ENCODE measurements at places on chromosomes 5 and 9.

DNA sequence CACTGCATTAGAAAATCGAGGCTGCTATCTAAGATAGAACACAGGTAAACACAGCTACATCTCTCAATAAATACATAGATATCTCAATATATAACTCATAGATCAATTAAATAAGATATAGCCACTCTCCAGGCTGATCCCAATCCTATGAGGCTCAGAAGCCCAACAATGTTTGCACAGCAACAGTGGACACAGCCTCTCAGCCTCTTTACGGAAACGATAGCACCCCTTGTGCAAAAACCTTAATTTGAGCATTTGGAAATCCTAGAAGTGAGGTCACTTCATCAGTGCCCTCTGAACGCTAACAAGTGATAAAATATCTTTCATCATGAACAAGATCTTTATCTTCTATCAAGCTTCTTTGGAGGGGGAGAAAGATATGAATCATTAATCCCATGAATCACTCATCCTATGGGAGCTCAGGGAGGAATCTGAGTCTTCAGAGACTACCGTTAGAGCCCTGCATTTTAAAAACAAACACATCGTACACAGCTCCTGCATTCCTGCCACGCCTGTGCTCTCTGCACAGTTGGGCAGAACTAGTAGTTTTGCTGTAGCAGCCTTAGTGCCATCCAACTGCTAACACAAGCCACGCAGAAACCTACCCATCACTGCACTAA is 71.4 kb downstream of the MED27 start:
- DNase-seq: no peak

DNA sequence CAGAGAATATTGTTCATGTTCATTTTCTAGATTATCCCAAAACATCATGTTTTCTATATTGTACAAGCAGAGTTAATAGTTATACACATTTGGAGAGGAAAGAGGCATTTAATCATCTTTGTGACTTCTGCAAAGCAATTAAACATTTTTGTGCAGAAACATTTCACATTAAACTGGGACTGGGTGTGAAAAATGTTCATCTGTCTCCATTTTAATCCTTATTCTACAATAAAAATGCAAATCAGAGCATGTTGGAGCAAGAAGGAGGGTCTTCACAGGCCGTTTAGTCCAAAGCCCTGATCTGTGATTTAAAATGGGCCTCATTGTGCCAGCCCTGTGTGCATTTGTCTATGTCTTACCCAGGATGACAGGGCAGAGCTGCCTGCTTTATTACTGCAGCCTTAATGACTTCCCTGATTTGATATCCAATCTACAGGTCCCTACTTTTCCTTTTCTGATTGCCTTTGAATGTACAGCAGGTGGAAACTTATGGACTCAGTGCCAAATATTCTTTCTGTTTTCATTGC is 183.5 kb downstream of the CAVIN4 start:
- no peak for DNase-seq

GRCh38 chr5:55021410-55021809 is 2.6 kb upstream of the GZMK start:
- DNase-seq: no peak

DNA sequence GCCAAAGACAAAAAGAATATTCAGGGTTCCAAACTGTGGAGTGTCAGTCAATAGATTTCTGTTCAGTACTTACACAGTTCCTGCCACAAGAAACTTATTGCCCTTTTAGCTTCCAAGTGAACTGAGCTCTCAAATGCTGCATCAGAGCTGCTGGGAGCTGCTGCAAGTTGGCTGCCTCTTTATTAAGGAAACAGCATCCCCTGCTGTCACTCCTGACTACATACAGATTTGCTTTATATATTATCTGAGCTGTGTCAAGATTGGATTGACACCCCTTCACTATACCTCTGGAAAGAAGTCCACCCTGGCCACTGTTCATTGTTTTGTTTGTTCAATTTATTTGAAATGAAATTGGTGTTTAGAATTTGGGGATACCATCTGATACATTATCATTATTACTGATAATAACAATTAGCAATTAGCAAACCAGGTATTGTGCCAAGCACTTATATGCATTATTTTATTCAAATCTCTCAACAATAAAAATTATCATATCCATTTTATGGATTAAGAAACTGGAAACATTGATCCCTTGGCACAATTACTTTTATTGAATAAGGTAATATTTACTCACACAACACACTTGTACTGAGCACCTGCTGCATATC is 16.4 kb upstream of the C5orf58 start:
- no peak for DNase-seq

GRCh38 chr5:37184748-37185364 is 64.3 kb downstream of the CPLANE1 start:
- DNase-seq: no peak

DNA sequence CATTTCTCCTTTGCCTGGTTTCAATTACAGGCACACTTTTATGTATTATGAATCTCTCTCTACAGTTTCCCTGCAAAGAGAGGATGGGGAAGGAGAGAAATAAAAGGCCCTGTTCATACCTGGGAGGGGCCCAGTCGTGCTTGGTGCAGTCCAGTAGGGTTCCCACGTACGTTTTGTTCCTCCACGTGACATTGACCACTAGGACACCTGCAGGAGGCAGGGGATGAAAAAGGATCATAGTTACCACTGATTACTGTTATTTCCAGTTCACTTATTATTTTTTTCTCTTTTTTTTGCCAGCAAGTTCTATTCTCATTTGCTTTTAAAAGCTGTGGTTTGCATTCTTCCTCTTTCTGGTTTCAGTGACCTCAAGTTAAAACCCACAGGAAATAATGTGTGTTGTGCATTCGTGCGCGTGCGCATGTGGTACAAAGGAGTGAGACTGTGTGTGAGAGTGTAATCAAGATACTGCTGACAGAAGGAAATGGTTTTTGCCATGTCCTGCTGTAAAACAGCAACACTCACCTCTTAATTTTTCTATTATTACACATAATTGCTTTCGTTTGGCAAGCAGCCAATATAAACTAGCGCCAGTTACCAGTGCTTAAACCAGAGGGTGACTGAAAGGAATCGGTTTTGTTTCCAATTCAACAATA is 96.8 kb downstream of the ZNF608 start:
- DNase-seq: peak; percentile 49

DNA sequence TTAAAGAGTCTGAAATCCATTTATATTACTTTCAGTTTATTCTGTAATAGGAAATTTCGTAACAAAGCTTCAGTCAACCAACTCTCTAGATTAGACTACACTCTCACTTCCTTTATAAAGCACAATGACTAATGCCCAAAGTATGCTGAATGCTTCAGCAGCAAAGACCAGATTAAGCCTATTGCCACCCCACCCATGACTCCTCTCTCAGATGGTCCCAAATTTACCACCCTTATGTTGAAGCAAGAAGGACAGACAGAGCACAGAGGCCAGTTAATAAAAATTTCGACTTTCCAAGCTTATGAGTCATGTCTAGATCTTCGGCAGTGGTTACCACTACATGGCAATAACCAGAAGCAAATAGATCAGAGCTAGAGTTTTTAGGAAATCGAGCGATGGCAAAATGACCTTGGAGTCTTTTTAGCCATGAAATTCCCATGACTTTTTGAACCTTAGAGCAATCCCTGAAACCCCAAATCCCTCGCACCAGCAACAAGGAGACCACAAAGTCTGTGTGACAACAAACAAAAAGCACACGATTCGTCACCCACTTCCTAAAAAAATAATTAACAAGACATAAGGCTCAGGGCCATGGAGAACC is 287.8 kb upstream of the RASA1 start:
- no peak for DNase-seq

- DNase-seq: peak; percentile 21
These were observed 3.9 kb upstream of the NKD2 start for GRCh38 chr5:1004461-1005248.

- DNase-seq: no peak
These were observed 191.2 kb downstream of the PIK3R1 start for GRCh38 chr5:68406767-68407241.

- no peak for DNase-seq
These were observed 58.8 kb upstream of the NEK6 start for GRCh38 chr9:124198948-124199347.

DNA sequence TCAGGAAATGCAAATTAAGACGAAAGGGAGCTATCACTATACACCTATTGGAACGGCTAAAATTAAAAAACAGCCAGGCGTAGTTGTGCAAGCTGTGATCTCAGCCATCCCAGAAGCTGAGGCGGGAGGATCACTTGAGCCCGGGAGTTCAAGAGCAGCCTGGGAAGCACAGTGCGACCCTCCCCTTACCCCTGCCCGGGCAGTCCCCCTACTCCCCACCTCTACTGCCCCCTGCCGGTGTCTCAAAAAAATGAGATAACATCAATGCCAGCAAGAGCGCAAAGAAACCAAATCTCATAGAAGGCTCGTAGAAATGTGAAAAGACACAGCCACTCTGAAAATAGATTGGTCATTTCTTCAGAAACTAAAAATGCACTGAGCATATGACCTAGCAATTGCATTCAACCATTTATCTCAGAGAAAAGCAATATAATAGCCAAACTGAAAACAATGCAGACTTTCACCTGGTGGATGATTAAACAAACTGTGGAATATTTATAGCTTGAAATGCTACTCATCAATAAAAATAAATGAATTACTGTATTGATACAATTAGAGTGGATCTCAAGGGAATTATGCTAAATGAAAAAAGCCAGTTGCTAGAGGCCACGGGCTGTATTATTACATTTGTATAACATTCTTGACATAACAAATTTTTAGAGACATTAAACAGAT is 20.6 kb downstream of the OR2V2 start:
- DNase-seq: no peak

DNA sequence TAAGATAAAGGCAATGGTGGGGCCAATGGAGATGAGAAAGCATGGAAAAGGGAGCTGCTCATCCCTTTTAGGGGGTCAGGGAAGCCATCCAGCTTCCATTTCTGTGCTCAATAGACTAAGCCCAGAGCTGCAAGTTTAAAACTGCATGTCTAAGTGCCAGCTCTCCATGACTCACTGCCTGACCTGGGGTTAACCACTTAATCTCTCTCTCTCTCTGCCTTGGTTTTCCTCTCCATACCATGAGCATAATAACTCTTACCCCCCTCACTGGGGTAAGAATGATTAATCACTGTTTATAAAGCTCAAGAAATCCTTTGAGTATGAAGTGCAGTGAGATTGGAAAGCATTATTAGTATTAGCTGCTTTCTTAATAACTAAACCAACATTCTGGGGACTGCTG is 1382.4 kb upstream of the WWC1 start:
- no peak for DNase-seq

GRCh38 chr5:38816083-38817030 is 29.5 kb upstream of the OSMR start:
- DNase-seq: no peak

- DNase-seq: no peak
These were observed 4.5 kb upstream of the MPDZ start for GRCh38 chr9:13284011-13284410.

DNA sequence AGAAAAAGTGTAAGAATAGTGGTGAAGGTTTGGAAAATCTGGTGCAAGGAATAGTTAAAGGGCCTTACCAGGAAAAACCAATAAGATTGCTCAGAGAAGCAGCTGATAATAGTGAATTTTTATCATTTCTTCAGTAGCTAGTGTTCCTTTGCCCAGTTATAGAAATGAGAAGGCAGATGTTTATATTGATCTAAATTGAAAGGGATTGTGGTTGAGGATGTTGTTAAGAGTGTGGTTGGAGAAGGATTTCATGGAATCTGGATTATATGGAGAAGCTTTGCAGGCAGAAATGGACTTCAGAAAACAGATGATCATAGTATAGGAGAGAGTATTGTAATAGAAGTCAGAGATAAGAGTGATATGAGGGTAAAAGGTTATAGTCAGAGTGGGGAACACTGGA is 102.6 kb downstream of the XRCC4 start:
- no peak for DNase-seq

DNA sequence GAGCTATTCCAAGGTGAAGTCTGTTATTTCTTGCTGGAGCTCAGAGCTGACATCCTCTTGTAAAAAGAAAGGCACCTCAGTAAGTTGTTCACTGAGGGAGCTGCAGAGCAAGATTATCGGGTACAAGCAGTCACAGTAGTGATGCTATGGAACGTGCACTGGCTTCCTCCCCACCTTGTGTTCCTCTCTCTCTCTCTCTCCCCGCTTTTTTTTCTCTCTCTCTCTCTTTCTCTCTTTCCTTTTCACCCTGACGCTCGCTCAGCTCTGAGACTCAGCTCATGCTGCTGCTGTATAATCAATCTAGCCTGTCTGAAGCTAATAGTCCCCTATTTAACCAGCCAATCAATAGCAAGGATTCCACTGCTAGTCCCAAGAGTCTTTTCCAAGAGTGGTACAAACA is 587.6 kb upstream of the CDH18 start:
- DNase-seq: no peak

DNA sequence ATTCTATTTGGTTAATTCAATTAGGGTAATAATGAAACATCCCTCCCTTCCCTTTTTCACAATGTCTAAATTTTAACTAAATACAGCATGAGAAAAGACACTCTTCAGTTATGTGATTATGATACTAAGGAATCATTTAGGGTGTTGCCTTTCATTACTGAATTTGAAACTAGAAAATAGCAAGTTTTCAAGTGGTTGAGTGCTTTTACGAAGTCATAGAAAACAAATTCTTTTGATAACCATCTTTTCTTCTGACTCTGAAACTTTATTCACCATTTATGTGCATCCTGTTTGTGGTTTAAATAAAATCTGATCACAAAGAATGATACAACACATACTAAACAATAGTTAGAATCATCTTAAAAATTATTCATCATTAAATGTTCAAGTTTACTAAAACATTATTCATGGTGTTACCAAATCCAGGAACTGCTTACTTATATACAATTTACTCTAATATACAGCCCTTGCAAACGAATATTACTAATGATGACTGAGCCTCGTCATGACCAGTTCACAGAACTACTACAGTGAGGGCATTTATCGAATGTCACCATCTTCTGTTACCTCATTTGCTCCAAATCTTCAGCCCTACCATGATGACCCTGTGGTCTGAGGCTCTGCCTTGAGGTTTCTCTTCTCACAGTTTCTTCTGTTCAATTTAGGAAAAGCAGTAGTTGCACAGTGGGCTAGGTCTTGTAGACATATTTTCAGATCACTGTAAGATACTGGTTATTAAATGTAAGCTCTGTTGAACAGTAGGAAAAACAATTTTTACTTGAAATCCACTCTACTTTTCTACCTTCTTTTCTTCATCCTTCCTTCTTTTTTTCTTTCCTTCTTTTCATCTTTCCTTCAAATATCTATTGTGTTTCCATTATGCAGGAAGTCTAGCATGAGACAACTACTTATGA is 18.3 kb upstream of the IL9 start:
- DNase-seq: no peak

DNA sequence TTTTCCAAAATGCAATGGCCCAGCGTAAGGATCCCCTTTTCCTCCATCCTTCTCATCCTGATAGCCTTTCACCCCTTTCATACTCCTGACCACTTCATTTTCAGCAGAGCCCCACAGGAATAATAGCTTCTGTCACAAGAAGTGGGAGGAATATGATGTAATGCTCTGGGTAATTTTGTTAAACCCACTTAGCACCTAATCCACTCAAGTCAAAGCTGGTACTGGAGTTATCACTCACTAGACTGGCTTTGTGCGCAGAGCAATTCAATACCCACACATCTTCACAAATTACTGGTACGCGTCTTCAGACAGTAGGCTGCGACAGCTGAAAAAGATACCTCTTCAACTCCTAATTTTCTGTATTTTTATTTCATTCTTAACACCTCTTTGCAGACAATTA is 2232.8 kb upstream of the WWC1 start:
- no peak for DNase-seq

Data from activated T-cell treated with anti-CD3 and anti-CD28 coated beads for 24 hours (primary cell).